ENCODE measurements at places on chromosomes 7 and 10.

GRCh38 chr10:113756940-113757543 lies 5.6 kb downstream of the PLEKHS1 start:
- no peak for ATAC-seq

DNA sequence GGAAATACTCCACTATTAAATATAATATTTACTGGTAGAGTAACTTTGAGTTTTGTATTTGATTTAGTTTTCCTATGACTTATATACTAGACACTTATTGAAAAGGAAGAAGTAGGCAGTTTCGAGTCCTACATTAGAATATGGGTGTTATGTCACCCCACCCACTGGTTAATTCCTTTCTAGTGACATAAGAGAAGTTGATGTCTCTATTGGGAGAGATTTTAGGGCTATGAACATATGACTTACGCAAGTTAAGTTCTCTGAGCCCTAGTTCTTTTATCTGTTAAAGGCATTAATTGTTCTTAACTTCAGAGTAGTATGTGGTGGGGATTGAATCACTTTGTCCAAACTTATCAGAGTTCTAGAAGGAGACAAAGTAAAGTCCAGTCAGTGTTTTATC lies 30.5 kb downstream of the CPED1 start:
- ATAC-seq = peak; percentile 58

- ATAC-seq = no peak
Measured at GRCh38 chr7:115600207-115600606, 430.4 kb downstream of the TFEC start.

- no peak for ATAC-seq
Measured at GRCh38 chr10:16361086-16361485, 75.7 kb upstream of the PTER start.

DNA sequence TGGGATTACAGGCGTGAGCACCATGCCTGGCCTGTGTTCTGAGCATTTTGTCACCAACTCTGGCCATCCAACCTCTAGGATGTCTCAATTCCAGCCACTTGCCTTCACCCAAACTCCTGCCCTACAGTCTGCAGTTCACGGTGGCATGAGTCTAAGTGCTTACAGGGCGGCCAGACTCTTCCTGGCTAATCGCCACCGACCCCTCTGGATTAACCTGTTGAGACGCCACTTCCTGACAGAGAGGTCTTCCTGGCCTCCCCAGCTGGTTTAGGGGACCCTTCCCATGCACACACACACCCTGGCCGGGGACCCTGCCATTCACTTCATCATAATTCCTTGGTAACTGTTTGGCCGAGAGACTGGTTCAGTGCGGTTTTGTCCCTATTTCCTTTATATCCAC lies 211.5 kb upstream of the SH2B2 start:
- ATAC-seq = no peak

DNA sequence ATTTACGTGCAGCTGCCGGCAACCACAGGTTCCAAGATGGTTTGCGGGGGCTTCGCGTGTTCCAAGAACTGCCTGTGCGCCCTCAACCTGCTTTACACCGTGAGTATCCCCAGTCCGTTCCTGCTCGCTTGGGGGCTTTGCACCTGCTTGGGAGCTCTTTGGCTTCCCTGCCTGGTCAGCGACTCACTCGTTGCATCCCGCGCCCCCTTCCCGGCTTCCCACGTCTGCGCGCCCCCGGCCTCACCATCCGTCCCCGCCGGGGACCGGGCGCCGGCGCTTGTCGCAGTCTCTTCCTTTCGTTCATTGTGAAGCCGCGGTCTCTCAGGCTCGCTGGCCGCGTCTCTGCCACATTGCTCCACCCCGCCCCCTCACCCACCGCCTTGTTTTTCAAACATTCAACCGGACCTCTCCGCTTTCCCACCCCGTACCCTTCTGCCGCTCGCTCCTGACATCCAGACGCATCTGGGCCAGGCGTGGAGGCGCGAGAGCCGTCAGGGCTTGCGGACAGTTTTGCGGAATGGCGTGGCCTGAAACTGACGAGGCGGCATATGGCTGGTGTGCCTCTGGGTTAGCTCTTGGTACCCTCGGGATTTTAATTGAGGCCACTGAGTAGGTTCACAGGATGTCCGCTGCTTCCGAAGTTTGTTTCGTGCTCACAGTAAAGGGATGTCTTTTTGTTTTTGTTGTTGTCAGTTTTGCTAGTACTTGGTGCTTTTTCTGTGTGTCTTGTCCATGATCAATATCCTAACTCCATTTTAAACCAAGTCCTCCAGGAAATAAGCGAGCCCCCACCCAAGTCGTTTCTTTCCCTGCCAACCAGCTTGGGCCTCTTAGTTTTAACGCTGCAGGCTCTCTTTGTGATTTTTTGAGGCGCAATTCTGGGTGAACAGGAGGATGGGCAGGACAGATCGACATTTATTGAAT lies 639 bp downstream of the TSPAN13 start:
- peak; percentile 35 for ATAC-seq

GRCh38 chr10:17866346-17866745 lies 57.2 kb downstream of the MRC1 start:
- no peak for ATAC-seq

DNA sequence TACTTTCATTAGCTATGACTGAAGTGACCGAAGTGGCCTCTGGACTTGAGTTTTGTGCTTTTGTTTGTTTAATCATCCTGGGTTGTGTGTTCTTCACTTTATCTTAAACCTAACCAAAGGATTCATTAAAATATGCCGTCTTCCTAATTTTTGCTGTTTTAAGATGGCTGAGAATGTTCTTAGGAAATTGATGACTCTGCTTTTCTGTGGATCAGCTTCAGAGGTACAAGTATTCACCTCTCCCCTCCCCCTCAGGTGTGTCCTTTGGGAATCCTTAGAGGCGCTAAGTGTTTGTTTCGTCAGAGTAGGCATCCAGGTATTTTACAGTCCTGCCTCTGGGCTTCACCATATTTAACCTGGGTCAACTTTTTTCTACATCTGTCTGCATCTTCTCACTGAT lies 1.1 kb downstream of the CCDC126 start:
- no peak for ATAC-seq

GRCh38 chr7:37698276-37698675 lies 14.7 kb downstream of the GPR141 start:
- ATAC-seq = no peak

- ATAC-seq = no peak
Measured at GRCh38 chr7:139047970-139048369, 12.1 kb upstream of the ZC3HAV1L start.

GRCh38 chr10:48271047-48271730 lies 3.3 kb downstream of the FRMPD2 start:
- ATAC-seq = no peak
